ENCODE measurements at places on chromosomes 13 and 19.

DNA sequence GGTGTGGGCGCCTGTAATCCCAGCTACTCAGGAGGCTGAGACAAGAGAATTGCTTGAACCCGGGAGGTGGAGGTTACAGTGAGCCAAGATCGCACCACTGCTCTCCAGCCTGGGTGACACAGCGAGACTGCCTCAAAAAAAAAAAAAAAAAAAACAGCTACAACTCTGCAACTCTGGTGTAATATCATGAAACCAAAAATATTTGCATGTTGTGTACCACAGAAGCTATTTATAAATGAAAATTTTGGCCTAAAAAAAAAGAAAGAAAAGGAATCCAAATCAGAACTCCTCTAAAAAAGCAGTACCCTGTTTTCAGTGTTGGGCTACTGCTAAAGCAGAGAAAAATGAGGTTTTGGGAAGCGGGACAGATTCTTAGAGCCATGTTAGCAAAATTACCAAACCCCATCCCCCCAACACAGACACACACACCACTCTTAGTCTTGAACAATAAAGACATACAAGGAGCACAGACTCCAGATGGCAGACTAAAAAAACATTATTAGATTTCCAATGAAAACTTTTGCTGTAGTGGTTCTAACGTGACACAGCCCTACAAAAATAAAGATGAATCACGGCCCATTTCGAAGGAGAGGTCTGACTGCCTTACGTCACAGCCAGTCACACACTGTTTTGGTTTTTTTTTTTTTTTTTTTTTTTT is 51.5 kb downstream of the INSR start:
- no peak for DNase-seq

- no peak for DNase-seq
Measured at GRCh38 chr19:6127716-6128335, 7.6 kb upstream of the ACSBG2 start.

- no peak for DNase-seq
Measured at GRCh38 chr19:51525651-51526050, 5.8 kb downstream of the SIGLEC6 start.

GRCh38 chr13:38338089-38338488 is 11.6 kb upstream of the UFM1 start:
- DNase-seq: no peak

DNA sequence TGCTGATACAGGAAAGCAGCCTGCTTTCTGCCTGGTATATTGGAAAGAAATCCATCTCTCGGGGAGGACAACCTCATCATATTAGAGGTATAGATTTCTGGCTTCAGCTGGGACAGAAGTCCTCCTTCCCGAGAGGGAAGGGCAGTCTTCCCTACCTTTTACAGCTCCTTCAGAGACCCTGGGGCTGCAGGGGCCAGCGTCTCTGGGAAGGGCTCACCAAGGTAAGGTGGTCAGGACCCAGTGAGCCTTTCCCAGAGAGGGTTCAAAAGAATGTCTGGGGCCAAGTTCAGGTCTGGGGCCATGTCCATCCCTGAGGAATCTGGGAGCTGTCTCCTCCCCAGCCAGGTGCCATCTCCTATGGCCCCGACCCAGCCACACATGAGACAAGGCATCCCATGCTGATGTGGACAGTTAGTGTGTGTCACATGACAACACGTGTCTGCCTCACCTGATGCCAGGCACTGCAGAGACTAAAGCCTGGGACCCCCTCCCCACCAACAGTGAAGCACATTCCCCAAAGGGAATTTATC is 136.4 kb downstream of the URI1 start:
- no peak for DNase-seq

DNA sequence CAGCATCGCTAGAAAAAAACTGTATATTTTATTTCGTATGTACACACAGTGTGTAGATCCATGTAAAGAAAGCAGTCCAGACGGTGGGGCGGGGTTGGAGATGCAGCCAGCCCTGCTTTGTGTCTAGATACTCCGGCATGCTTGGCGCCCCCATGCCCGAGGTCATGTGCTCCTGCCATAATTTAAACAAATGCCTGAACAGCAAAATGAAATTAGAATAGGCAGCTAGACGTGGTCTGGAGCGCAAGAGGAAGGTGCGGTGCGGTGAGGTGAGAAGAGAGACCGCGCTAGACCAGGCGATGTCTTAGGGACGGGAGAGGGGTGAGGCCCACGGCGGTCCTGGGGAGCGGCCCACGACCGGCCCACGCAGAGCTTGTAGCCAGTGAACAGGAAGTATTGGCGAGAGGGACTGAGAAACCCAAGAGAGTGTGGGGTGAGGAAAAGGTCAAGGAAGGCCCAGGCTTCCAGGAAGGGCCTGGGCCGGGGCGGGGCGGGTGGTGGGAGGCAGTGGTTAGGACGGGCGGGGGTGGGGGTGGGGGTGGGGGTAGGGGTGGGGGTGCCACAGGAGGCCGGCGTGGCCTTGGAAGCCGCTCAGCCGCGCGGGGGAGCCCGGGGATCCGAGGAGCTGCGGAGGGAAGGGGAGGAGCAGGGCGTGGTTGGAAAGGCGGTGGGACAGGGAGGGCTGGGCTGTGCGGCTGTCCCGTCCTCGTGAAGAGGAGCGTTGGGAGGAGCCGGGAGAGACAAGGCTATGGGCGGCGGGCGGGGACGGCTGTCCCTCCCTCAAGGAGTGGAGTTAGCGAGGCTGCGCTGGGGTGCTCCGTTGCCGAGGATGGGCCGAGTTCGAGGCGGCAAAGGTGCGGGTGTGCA is 254.7 kb upstream of the SGCG start:
- no peak for DNase-seq

DNA sequence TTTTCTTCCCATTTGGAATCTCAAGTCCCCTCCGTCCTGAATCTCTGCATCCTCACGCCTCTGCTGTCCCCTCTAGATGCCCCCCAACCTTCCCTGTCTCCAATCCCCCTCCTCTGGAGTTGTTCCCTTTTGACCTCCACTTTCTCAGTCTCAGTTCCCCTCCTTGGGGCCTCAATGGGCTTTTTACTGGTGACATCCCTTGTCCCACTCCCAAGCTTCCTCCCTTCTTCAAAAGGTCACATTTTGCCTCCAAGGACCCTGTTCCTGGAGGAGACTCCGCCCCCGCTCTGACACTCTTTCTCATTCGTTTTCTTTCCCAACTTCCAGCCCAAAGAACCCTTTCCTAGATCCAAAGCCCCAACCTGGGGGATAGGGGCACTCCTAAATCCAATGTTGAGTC is 1.0 kb downstream of the AP2S1 start:
- no peak for DNase-seq
